ENCODE measurements at places on chromosomes 16 and 17.
A peak's percentile ranks its signal among the peaks of the same experiment; 100 is the strongest.

DNA sequence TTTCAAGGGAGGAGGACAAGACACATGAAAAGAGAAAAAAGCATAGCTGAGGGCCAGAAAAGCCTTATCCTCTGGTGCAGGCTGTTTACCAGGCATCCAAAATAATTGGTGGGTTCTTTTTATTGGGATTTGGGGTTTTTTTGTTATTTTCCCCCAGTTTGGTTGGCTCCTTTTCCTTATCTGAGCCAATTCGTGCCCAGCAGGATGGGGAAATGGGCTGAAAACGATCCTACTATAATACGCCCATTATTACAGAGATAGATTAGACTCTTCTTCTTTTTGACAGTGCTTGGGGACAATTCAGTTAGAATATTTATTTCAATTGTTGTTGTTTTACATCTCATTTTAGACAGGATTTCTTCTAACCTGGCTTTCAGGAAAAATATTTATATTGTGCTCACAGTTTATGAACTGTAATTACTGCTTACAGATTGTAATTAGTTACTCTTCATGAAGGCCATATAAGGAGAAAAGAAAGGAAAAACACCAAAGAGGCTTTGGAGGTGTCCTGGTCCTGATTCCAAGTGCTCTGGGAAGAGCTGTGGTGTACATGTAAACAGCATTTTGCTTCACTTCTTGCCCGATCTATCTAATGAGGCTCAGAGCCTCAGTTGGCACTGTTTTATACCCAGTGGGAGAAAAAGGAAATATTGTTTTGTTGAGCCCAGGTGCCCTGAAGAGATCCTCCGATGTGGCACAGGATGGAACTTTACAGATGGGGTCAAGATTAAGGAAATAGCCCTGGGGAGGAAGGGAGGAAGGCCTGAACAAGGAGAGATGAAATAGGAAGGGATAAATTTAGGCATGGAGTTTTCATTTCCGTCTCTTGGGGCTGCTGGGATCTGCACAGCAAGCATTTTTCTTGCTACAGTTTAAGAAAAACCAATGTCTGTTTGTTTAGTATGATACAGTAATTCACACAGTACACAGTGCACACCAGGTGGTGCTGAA lies 611 bp upstream of the ANKRD40 start:
- no peak for DNase-seq

DNA sequence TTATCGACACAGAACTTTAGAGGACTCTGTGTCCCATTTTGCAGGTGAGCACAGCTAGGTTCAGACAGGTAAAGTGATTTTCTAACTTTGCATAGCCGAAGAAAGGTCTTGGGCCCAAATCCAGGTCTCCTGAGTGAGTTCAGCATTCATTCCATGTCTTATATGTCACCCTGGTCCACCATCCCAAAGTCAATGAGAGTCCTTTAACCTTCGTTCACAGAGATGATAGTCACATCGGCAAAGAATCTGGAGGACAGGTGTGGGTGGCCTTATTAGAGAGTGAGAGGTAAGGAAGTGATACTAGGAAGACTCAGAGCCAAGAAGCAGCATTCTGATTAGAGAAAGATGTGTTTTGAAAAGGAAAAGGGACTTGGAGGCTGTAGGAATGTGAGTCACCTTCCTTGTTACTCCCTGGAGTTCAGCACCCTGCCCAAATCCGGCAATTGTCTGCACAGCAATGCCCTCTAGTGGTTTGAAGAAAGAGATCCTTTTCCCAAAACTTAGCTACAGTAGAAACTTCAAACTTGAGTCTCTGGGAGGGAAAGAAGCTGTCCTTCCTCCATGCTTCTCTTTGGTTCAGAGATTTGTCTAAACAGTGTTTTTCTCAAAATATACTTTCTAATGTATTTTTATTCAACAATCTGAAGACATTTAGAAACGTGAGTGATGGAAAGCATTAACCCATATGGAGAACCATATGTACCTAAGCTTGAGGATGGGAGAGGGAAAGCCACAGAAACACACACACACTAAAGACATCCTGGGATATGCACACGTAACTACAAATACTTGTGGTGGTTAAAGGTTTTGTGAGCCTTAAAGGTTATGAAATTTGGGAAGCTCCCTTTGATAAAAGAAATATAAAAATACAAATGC lies 96.4 kb upstream of the SHISA6 start:
- peak; percentile 51 for DNase-seq

GRCh38 chr16:80883159-80883642 lies 78.8 kb upstream of the CDYL2 start:
- no peak for DNase-seq

- peak; percentile 65 for DNase-seq
Measured at GRCh38 chr16:660459-661183, 7.3 kb upstream of the RHOT2 start.

- no peak for DNase-seq
Measured at GRCh38 chr16:4325253-4325758, 9.4 kb downstream of the GLIS2 start.

DNA sequence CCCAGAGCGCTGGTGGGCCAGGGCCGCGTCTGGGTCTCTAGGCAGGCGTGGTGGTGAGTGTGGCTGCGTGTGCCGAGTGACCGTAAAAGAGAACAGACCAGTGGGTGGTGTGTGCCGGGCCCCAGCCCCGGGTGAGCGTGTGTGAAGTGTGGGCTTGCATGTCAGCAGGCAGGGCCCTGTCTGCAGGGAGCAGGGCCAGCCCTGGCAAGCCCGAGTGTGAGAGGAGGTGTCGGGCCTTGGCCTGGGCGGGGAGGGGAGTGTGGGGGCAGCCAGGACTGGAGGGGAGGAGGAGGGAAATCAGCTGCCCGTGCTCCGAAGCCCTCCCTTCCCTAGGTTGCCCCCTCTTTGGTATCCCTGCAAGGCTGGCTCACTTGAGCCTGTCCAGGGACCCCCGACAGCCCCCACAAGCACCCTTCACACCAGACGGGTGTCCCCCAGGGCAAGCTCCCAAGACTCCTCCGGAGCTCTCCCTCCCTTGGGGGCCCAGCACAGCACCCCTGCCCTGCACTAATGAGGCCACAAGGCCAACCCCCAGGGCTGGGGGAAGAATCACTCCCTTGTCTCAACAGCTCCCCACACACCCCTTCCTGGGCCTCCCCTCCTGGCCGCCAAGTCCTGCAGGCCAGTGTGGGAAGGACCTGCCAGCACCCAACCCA lies 1.9 kb downstream of the USH1G start:
- peak; percentile 46 for DNase-seq

GRCh38 chr16:79767421-79768275 lies 167.1 kb upstream of the MAF start:
- DNase-seq = peak; percentile 50

- no peak for DNase-seq
Measured at GRCh38 chr16:15701367-15701766, 51.3 kb downstream of the NDE1 start.

DNA sequence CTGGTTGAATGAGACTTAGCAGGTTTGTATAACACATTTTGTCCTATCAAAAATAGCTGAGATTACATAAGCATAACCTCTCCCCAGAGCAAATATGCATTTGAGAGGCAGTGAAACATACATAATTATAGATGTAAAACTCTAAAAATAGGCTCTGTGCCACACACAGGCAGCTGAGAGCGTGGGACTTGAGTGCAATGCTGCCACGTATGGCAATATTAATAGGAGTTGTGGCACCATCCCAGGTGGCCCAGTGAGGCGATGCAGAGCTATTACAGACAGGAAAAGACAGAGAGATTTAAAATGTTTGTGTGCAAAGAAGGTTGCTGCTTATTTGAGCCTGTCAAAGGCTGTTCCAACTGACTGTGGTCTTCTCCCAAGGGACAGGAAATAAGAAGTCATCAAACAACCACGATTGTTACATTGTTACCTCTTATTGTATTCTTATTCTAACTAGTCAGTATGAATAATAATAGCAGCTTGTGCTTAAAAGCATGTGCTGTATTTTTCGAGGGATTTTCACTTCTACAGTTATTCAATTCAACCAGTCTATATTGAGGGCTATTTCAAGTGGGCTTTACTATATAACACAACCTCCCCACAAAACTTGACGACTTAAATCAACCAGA lies 116.5 kb downstream of the SALL1 start:
- DNase-seq = no peak

DNA sequence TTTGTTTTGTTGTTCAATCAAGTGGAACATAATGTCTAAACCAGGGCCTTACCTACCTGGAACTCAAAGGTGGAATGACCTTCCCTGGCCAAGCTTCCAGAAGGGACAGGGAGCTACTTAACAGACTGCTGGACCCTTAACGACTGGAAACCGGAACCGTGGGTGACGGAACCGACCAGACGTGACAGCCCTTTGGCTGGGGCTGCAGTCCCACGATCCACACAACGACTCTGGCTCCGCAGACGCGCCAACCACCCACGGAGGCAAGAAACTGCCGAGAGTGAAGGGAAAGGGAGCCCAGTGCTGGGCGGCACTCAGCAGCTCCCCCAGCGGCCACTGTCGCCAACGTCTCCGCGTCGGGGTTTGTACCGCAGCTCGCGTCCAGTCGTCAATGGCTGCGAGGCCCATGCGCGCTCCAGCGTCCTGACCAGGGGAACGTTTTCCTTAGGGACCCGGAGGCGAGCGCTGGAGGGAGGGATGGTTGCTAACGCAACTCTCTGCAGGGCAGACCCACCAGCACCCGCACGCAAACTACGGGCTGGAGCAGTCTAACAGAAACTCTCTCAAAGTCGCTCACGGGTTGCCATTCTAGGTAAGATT lies 5.5 kb upstream of the KIF22 start:
- no peak for DNase-seq

- peak; percentile 69 for DNase-seq
Measured at GRCh38 chr17:29412780-29413565, 22.8 kb downstream of the TAOK1 start.

DNA sequence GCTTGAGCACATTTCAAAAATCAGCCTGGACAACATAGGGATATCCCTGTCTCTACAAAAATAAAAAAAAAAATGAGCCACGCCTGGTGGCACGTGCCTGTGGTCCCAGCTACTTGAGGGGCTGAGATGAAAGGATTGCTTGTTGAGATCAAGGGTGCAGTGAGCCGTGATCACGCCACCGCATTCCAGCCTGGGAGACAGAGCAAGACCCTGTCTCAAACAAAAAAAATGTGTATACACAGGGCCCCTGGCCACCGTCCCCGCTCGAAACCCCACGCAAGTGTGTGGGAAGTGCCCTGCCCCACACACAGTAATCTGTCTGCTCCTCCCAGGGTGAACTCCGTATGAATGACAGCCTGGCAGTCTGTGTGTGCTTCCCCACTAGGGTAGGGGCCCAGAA lies 93.0 kb upstream of the RPL38 start:
- no peak for DNase-seq

DNA sequence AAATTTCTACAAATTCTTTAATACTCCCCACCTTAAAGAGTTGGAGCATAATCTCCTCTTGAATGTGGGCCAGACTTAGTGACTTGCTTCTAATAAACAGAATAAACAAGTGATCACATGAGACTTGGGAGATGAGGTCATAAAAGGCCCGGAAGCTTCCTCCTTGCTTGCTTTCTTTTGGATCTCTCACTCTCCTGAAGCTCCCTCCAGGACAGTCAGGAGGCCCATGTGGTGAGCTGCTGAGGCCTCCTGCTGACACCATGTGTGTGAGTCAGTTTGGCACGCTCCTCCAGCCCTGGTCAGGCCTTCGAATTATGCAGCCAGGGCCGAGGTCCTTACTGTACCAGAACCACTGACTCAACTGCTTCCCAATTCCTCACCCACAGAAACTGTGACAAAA lies 53.2 kb downstream of the NDEL1 start:
- DNase-seq = peak; percentile 73

DNA sequence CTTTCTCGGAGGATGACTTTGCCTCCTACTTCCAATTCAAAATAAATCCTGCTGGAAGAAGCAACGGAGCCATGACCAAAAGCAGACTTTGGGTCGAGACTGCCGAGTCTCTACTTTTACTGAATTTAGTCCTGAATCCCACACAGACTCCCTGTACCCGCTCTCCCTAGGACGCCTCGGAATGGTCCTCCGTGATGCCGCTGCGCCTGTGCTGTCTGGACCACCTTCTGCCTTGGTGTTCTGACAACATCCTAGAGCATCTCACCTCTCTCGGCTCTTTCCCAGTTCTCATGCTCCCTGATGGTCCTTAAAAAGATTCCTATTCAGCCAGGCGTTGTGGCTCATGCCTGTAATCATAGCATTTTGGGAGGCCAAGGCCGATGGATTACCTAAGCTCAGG lies 181.1 kb upstream of the HSBP1 start:
- DNase-seq = no peak

- no peak for DNase-seq
Measured at GRCh38 chr17:40940266-40940665, 2.8 kb upstream of the KRT23 start.

- DNase-seq = no peak
Measured at GRCh38 chr16:85379041-85380001, 233.8 kb upstream of the GSE1 start.

GRCh38 chr17:39997543-39997942 lies 16.9 kb downstream of the PSMD3 start:
- DNase-seq = no peak

- DNase-seq = no peak
Measured at GRCh38 chr17:82921426-82921825, 81.6 kb upstream of the ZNF750 start.
